ENCODE measurements at places on chromosomes 1 and 21.

DNA sequence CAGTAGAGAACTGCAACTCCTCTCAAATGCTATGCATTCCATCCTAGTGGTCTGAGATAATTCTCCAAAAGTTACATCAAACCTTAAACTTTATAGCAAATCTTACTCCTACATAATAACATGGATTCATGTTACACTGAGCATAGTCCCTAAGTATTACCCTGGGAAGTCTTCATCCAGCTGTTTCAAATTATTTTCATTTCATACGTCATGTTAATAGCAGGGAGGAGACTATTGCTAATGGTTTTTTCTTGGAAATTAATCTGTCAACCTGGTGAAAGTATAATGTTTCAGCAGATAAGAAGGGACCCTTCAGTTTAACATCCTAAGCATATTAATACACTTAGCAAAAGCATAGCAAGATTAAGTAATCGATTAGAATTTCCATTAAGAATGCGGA is 318.1 kb downstream of the USP25 start:
- DNase-seq: no peak

DNA sequence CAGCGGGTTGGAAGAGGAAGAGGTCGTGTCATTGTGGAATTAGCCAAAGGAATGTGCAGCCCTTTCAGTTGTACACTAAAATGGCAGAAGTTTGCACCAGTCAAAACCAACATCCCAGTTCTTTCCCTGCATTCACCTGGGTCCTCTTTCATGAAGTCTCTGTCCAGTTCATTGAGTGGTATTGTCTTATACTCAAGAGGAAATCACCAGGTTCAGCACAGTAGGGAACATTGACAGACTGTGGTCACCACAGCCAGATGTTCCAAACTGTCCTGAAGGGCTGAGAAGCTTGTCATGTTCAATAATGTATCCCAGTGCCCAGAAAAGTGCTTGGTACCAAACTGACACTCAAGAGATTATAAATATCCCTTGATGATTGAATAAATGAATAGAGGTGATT is 131.6 kb downstream of the GLUL start:
- peak; percentile 22 for DNase-seq

- DNase-seq: no peak
Observed at GRCh38 chr1:35507947-35508346, 49.3 kb downstream of the KIAA0319L start.

DNA sequence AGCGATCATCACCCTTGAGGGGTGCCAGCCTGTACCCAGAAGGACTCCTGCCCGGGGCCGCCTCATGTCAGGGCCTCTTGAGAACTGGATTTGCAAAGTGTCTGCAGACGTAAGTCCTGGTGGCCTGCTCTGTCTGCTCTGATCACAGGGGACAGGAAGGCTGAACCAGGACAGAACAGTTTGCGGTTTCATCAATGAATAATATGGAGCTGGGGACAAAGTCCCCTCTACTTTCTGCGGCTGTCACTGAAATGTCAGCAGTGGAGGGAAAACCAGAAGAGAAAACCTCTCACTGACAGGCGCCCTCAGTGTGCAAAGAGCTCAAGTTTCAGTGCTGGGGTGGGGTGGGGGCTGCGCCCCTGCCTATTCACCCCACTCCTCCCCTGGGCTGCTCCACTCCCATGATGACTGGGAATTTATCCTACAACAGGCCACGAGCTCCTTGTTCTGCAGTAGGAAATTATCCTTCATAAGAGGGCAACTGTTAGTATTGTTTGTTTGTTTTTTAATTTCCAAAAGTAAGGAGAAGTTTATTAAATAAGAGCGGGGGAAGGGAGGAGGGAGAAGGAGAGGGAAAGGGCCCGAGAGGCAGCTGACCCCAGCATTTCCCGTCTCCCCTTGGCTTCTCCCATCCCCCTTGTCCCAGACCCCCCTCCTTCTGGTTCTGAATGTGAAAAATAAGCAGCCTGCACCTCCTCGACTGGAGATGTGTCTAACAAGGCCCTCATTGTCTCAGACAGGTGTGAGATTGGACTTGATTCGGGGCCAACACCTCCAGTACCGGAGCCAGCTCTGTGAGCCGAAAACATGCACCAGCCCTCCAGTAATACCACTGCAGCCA is 149.2 kb downstream of the CLIC6 start:
- DNase-seq: no peak

DNA sequence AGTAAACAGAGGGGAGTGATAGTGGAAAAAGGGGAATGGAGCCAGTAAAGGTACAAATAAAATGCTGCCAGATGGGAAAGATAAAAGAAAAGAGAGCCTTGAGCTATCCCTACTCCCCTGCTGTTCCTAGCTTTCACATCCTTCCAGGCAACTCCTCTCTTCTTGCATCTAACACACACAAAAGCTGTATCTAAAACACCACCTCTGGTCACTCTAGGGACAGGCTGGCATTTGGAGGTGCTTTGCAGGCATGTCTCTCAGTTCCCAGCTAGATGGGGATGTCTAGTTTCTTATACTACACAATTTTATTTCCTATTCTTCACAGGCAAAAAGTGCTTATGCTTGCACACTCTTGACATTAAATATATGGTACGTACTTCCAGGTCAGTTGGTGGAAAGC is 185.1 kb upstream of the ST6GALNAC5 start:
- no peak for DNase-seq

- DNase-seq: no peak
Observed at GRCh38 chr1:151048645-151049032, 1.1 kb downstream of the C1orf56 start.

DNA sequence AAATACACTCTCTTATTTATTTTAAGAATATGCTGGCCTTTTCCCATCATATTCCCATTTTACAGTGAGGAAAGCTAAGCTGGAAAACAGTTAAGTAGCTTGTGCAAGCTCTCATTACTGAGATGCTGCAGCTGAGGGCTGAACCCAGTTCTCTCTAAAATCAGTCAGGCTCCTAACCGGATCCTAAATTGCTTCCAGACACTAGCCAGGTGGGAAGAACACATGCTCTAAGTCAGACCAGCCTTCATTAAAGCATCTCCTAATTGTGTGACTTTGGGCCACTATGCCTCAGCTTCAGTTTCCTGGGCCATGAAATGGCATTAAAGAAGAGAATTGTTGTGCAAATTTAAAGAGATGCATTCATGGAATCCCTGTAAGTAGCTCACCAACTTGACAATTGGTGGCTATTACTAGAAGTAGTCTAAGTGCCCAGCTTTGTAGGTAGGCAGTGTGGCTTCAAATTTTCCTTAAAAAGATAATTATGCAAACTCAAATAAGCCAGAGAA is 228.4 kb downstream of the DAB1 start:
- no peak for DNase-seq

DNA sequence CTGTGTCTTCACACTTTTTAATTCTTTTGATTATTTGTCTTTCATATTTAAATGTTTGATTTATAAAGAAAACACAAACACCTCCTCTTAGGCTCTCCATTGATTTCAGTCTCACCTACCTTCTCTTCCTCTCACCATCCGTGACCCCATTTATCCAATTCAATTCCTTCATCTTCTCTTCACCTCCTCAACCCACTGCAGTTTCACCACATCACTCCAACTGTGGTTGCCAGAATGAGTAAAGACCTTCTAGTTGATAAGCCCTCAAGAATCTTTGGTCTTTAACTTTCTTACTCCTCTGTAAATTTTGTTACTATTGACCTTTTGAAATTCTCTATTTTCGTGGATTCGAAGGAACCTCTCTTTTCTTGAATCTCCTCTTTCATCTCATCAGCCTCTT is 260.7 kb downstream of the CHRM3 start:
- DNase-seq: no peak

GRCh38 chr1:56434740-56435139 is 144.6 kb downstream of the PLPP3 start:
- no peak for DNase-seq

DNA sequence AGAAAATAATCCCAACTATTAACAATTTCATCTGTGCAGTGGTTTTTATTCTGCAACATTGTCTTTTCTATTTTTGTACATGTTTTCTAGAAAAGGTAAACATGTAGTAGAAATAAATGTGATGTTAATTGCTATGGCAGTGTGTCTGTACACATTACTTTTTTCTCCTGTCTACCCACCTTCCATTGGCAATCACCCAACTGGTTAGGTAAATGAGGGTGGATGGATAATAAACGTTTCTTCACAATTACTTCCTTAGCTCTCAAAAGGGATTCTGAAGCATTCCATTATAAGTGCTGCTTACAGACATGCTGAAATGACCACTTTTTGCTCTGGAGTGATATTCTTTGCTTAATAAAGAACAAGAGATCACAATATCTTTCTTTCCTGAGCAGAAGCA is 61.4 kb downstream of the MAGI3 start:
- no peak for DNase-seq

DNA sequence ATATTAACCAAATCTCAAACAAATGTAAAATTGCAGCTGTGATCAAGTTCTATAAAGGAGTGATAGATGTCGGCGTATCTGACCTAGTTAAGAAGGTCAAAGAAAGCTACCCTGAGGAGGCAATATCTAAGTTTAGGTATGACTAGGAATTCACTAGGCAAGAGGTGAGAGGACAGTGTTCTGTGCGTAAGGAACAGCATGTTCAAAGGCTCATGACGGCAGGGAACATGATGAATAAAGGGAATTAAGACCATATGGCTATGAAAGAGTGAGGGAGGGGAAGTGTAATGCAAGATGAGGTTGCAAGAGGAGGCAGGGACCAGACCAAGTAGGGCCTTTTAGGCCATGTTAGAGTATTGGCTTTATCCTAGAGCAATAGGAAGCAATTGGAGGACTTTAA is 8.6 kb downstream of the LIX1L start:
- DNase-seq: no peak

- no peak for DNase-seq
Observed at GRCh38 chr1:219121679-219122078, 52.0 kb upstream of the LYPLAL1 start.

- no peak for DNase-seq
Observed at GRCh38 chr1:209409780-209410179, 173.7 kb upstream of the CAMK1G start.

- DNase-seq: no peak
Observed at GRCh38 chr1:202145068-202145743, 669 bp upstream of the ARL8A start.

DNA sequence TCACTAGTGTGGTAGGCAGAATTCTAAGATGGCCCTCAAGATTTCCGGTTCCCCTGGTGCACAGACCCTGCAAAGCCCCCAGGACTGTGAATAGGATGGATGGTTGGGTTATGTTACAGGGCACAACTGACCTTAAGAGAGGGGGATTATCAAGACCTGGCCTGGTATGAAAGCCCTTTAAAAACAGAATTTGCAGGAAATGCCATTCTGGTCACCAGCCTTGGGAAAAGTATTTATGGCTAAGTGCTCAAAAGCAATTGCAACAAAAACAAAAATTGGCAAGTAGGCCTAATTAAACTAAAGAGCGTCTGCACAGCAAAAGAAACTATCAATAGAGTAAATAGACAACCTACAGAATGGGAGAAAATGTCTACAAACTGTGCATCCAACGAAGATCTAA is 144.7 kb upstream of the EDN2 start:
- no peak for DNase-seq

GRCh38 chr21:37026499-37026898 is 20.0 kb downstream of the RIPPLY3 start:
- DNase-seq: no peak

DNA sequence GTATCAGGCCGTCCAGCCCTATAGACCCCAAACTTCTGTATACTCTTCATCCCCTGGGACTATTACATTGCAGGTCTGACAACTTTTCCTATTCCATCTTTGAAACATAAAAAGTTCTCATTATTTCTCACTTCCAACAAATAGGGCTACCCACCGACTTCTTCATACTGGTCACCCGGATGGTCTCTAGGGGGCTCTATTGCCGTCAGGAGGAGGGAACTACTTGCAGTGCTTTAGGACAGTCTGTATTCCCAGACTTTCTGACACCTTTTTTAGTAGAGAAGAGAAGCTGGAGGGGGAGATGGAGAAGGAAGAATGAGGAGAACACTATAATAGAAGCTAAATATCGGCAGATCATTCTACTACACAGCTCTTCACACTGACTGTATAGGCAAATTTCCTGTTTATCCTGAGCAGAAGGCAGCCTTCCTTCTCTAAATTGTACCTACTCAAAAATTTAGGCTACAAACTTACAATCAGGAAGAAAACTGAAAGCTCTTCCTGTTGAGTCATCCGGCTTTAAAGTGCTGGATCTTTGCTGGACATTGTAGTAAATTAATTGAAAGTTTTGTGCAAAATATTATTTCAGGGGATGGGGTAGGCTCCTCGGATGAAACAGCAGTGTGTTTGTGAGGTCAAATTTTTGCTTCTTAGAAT is 54.6 kb downstream of the CDC7 start:
- DNase-seq: no peak

DNA sequence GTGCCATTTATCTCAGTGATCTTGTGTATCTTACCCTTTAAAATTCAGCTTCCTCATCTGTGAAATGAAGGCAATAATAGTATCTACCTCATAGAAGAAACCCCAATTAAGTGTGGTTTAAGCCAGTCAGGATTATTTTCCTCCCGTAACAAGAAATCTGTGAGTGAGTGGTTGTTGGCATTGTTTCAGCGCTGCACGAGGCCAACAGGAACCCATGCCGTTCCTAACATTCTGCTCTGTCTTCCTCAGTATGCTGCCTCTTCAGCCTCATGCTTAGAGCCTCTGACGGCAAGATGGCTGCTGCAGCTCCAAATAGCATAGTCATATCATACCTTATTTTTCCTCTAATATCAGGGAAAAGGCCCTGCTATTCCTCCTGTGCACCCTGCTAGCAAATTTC is 289.7 kb downstream of the TM2D1 start:
- DNase-seq: no peak

- no peak for DNase-seq
Observed at GRCh38 chr1:188462837-188463236, 1634.1 kb downstream of the PLA2G4A start.

- no peak for DNase-seq
Observed at GRCh38 chr1:16073490-16074119, at the start of gene FAM131C. TSS of gene FAM131C (minus strand) at chr1:16073651. CDS start at chr1:16073442, 209 bp downstream.

GRCh38 chr1:244187310-244187709 is 136.2 kb downstream of the ZBTB18 start:
- no peak for DNase-seq

DNA sequence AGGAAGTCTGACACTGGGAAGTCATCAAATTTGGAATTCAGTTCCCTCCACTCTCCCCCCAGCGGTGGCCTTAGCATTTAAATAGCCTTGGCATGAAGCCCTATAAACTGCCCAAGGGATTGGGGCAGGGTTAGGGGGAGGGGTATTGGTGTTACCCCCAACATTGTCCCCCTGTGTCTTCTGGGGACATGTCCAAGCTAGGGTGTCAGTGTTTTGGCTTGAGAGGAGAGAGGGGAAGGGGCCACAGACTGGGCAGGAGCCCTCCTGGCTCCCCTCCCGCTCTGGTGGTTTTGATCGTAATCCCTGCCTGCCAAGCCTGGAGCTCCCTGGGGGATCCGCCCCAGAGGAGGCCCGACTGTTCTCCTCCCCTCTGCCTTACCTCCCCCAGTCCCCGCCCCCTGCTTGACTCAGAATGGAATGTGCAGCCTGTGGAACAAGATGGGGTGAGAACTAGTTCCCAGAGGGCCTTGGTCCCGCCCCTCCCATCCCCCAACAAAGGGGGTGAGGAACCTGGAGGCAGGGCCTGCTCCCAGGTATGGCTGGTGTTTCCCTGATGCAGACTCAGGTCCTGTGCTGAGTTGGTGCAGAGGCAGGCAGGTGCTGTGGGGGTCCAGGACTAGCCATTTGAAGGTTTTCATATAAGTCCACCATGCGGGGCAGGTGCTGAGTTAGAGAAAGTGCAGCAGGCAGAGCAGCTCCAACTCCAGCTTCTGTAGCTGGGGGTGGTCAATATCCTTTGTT is 7.4 kb downstream of the SOX13 start:
- DNase-seq: no peak

- DNase-seq: no peak
Observed at GRCh38 chr1:62142496-62142895, 52.2 kb upstream of the L1TD1 start.

GRCh38 chr1:188154196-188154595 is 1325.4 kb downstream of the PLA2G4A start:
- DNase-seq: no peak

All from AML-193 (cell line).